Astrocyte (in vitro differentiated cells and primary cell): ENCODE measurements at places on chromosomes 7 and 10.
A peak's percentile ranks its signal among the peaks of the same experiment; 100 is the strongest.

DNA sequence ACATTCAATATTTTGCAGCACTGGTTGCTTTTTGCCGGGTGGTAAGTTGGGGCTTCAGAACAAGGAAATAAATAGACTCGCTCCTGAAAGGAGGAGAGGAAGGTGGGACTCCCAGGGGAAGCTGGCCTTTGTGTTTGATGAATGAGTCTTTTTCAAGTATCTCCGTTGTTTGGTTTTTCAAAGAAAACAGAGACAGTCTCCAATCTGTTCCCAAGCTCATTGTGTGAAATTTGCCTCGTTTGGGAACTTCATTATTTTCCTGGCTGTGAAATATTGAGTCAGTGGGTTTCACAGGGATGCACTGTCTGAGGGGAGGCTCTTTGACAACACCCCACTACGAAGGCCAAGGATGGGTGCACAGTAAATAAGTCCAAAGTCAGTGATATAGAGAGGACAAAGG lies 38.7 kb upstream of the KIAA1217 start:
- H3K36me3 ChIP-seq = no peaks in the 10 kb centered on the region
- H3K27me3 ChIP-seq = no peaks in the 10 kb centered on the region
- H3K27ac ChIP-seq = no peak overlapping the region
- no peak overlapping the region for H3K4me3 ChIP-seq
- no peak for DNase-seq

DNA sequence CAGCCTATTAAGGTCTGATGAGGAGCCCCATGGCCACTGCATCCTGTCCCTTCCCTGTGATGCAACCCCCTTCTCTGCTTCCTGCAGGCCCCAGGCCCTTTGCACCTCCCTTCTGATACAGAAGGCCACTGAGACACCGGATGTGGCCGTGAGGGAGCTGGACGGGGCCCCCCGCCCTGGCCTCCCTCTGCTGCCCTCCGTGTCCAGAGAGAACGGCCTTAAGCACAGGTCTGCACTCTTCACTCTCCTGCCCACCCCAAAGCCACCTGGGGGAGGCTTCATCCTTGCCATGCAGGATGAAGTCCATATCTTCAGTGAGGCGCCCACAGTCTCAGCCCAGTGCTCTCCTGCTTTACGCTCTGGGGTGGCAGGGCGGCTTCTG lies 86.9 kb upstream of the GNA12 start:
- no peak overlapping the region for H3K4me3 ChIP-seq
- no peak for DNase-seq
- H3K36me3 ChIP-seq = no peaks in the 10 kb centered on the region
- H3K27me3 ChIP-seq = no peaks in the 10 kb centered on the region

GRCh38 chr7:101020444-101020843 lies 563 bp downstream of the MUC17 start:
- no peak overlapping the region for H3K4me3 ChIP-seq
- DNase-seq = no peak
- no peaks in the 10 kb centered on the region for H3K27me3 ChIP-seq
- H3K36me3 ChIP-seq = no peaks in the 10 kb centered on the region

- H3K4me1 ChIP-seq = peaks cover 6% of the 10 kb centered on the region
- H3K27ac ChIP-seq = no peak overlapping the region
- DNase-seq = no peak
- H3K4me3 ChIP-seq = no peak overlapping the region
- H3K27me3 ChIP-seq = no peaks in the 10 kb centered on the region
These were observed 197.0 kb upstream of the PRSS58 start for GRCh38 chr7:142454862-142455261.

- no peaks in the 10 kb centered on the region for H3K27me3 ChIP-seq
- H3K4me3 ChIP-seq = no peak overlapping the region
- DNase-seq = no peak
- no peaks in the 10 kb centered on the region for H3K36me3 ChIP-seq
These were observed 959 bp downstream of the PVRIG start for GRCh38 chr7:100220586-100221230.

DNA sequence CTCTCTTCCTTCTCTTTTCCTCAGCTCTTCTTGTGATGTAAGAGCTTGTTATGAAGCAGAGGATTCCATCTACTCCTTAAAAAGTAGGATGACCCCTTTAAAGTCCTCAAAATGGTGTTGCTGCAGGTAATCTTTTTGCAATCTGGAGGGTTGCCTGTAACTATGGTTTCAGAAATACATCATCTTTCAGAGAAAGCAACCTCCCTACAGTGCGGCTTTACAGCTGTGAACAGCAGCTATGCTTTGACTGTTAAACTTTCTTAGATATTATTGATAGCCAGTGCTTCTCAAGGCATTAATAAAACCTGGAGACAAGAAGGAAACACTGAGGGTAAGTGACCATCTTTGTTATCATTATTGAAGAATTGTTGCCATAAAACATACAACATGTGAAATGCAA lies 86.6 kb upstream of the MDFIC start:
- H3K27me3 ChIP-seq = no peaks in the 10 kb centered on the region
- no peak overlapping the region for H3K27ac ChIP-seq
- DNase-seq = no peak
- H3K4me1 ChIP-seq = no peaks in the 10 kb centered on the region

GRCh38 chr7:30983914-30984247 lies 20.1 kb downstream of the GHRHR start:
- no peak overlapping the region for H3K4me3 ChIP-seq
- DNase-seq = no peak
- no peaks in the 10 kb centered on the region for H3K4me1 ChIP-seq
- no peaks in the 10 kb centered on the region for H3K36me3 ChIP-seq

DNA sequence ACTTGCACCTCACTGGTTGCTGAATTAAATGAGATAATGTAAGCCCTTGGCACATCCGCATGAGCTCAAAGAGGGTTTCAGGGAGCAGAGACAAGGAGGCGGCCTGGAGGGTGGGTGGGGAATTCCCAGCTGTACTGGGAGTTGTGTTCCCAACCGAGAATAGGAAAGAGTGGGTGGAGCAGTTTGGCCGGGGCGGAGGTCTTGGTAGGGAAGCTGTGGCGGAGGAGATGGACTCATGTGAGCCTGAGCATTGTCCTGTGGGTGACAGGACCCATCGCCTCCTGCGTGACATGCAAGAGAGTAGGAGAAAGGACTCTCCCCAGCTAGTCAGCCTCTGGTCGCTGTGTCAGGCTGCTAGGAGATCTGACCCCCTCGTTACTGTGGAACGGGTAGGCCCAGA lies 41.0 kb upstream of the SAMD8 start:
- H3K27me3 ChIP-seq = no peaks in the 10 kb centered on the region
- H3K4me1 ChIP-seq = no peaks in the 10 kb centered on the region
- H3K4me3 ChIP-seq = no peak overlapping the region
- no peak for DNase-seq

- DNase-seq = no peak
- no peak overlapping the region for H3K27ac ChIP-seq
- no peaks in the 10 kb centered on the region for H3K27me3 ChIP-seq
- no peaks in the 10 kb centered on the region for H3K4me1 ChIP-seq
- H3K4me3 ChIP-seq = no peak overlapping the region
These were observed 335.4 kb downstream of the PARD3 start for GRCh38 chr10:34479520-34480179.

GRCh38 chr10:90674461-90674860 lies 183.4 kb downstream of the HTR7 start:
- H3K27me3 ChIP-seq = no peaks in the 10 kb centered on the region
- no peak overlapping the region for H3K4me3 ChIP-seq
- H3K27ac ChIP-seq = peak overlapping the region; percentile 36
- no peaks in the 10 kb centered on the region for H3K36me3 ChIP-seq
- DNase-seq = no peak

DNA sequence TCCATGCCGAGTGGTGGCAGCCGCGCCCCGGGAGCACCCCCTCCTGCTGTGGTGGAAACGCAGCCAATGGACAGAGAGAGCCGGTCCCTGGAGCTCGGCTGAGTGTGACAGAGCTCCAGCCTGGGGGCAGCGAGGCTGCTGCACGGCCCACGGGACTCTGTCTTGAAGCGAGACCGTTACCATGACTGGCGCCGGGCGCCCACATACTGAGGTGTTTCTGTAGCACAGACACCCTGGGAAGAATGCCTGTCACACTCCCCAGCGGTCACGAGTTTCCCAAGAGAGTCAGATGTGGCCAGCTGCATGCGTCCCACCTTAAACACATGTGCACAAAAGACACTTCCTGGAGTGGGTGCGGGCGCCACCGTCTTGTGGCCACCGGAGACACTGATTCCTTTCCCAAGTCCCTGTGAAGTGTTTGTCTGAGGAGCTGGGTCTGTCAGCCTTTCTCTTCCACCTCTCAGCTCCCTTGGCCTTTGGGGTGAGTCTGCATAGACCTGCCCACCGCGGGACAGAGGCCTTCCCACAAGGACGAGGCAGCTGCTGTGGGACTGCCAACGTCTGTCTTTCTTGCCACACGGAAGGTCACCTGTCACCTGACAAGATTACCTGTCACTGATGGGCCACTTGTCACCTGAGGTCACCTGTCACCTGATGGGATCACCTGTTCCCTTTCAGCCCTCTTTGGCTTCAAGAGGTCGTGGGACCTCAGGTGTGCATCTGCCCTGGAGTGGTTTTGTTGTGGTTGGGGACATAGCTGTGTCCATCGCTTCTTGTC lies 94.6 kb downstream of the DNAJB6 start:
- peaks cover 7% of the 10 kb centered on the region for H3K4me1 ChIP-seq
- no peaks in the 10 kb centered on the region for H3K36me3 ChIP-seq
- no peak overlapping the region for H3K4me3 ChIP-seq
- no peak for DNase-seq

DNA sequence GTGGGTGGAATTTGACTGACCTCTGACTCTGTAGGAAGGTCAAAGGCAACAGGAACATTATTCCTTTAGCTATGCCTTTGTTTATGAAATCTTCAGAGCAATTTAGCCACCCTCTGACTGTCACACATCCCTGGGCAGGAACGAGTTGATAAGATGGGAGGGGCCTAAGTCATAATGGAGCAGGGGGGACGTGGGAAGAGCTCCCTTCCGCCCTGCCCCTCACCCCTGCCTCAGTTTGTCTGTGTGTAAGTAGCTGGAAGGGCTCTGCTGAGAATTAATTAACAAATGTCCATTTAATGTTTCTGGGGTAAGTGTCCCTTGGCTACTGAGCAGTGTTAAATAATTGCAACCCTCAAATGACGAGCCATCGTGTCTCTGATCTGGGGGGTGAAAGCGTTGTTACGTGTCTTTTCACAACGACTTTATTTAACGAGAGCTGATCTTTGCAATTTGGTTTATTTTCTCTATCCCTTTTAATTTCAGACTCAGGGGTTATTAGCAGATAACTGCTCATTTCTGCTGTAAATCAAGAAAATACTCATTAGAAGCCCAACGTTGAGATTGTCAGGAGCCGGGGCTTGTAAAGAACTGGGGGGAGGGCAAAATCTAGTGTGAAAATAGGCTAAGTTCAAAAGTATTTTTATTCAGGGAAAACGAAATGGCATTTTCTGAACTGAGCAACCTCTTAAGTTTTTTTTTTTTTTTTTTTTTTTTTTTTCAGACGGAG lies 12.5 kb upstream of the UNCX start:
- H3K4me3 ChIP-seq = no peak overlapping the region
- peaks cover 47% of the 10 kb centered on the region for H3K27me3 ChIP-seq
- H3K27ac ChIP-seq = no peak overlapping the region
- DNase-seq = no peak
- no peaks in the 10 kb centered on the region for H3K36me3 ChIP-seq

GRCh38 chr10:74249865-74250264 lies 98.8 kb downstream of the ADK start:
- DNase-seq = no peak
- no peak overlapping the region for H3K4me3 ChIP-seq
- no peak overlapping the region for H3K27ac ChIP-seq
- no peaks in the 10 kb centered on the region for H3K36me3 ChIP-seq
- no peaks in the 10 kb centered on the region for H3K4me1 ChIP-seq
- H3K27me3 ChIP-seq = no peaks in the 10 kb centered on the region

GRCh38 chr10:98265403-98266378 lies 2.3 kb downstream of the LOXL4 start:
- no peak for DNase-seq
- H3K27ac ChIP-seq = no peak overlapping the region
- peaks cover 38% of the 10 kb centered on the region for H3K4me1 ChIP-seq
- no peaks in the 10 kb centered on the region for H3K27me3 ChIP-seq

DNA sequence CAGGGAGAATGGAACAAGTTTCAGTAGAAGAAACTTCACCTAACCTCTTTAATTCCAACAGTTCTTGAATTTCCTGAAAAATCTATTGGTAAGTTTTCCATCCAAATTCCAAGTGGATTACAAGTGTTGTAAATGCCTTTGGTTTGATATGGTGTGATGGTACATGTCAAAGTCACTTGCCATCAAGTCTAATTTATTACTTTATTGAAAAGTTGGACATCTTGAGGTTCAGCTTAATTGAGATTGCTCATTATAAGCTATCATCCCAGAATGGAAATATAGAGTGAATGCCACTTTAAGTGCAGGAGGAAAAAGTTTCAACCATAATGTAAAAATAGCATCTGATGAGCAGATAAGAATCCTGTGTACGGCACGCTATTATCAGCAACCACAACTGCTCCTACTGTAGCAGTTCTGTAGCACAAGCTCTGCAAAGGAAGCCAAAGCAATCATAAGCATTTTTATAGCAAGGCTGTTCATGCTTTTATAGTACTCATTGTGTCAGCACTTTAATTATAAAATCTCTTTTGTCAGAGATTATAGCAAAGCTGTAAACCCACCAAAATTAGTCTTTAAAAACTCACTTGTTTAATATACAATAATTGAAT lies 991.8 kb upstream of the PHF14 start:
- H3K27me3 ChIP-seq = no peaks in the 10 kb centered on the region
- H3K27ac ChIP-seq = no peak overlapping the region
- no peak for DNase-seq
- no peaks in the 10 kb centered on the region for H3K36me3 ChIP-seq
- H3K4me1 ChIP-seq = no peaks in the 10 kb centered on the region

DNA sequence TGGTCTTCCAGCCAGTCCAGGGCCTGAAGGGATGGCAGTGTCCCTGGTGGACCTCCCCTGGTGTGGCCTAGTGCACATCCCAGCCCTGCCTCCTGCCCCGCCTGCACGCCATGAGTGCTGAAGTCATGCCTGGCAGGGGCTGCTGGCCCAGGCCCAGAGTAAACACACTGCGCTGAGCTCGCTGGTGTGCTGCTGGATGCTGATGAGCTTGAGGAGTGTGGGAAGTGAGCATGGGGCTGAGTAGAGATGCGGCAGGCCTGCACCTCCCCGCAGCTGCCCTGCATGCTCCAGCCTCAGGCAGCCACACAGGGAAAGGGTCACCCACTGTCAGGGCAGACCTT lies 43.2 kb downstream of the HTRA1 start:
- H3K4me3 ChIP-seq = no peak overlapping the region
- H3K36me3 ChIP-seq = no peaks in the 10 kb centered on the region
- DNase-seq = peak; percentile 92
- H3K4me1 ChIP-seq = peaks cover 11% of the 10 kb centered on the region

DNA sequence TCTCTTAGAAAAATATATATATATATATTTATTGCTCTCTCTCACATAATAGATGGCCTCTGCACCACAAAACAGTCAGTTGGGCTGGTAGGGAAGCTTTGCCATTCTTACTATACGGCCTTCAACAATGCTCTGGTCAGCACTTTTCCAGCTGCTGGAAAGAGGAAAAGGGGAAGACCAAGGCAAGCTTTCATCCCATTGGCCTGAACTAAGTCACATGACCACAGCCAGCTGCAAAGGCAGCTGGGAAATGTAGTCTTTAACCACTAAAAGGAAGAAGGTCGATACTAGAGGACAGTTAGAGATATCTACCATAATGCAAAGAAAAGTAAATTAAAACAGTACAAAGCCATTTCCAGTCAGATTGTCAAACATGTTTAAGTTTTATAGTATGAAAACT lies 58.4 kb upstream of the MACROH2A2 start:
- no peak overlapping the region for H3K27ac ChIP-seq
- no peaks in the 10 kb centered on the region for H3K4me1 ChIP-seq
- H3K36me3 ChIP-seq = no peaks in the 10 kb centered on the region
- peak; percentile 19 for DNase-seq

- no peaks in the 10 kb centered on the region for H3K36me3 ChIP-seq
- peaks cover 34% of the 10 kb centered on the region for H3K4me1 ChIP-seq
- H3K4me3 ChIP-seq = no peak overlapping the region
- H3K27ac ChIP-seq = peak overlapping the region; percentile 73
These were observed 104.7 kb upstream of the ARMC3 start for GRCh38 chr10:22823109-22823508.
